Cerebellum (tissue), 4 donors: ENCODE measurements at places on chromosomes 3 and 15.

GRCh38 chr3:185582871-185583270 lies 3.2 kb upstream of the SENP2 start:
- DNase-seq, result no peak

DNA sequence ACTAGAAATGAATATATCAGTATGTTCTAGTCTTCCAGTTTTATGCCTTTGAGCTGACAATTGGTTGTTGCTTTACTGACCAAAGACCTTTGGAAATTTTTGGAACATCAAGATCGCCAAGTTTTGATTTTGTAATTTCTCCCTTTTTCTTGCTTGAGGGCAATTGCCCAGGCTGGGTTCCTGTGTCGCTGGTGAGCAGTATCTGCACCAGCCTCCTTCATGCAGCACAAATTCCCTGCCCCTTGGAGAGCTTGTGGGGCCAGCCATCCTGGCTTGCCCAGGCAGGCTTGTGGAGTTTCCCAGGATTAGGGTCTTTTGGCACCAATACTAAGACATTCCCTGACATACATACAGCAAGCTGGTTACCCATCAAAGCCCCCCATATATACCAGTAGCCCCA lies 37.9 kb upstream of the HACD2 start:
- no peak for DNase-seq

DNA sequence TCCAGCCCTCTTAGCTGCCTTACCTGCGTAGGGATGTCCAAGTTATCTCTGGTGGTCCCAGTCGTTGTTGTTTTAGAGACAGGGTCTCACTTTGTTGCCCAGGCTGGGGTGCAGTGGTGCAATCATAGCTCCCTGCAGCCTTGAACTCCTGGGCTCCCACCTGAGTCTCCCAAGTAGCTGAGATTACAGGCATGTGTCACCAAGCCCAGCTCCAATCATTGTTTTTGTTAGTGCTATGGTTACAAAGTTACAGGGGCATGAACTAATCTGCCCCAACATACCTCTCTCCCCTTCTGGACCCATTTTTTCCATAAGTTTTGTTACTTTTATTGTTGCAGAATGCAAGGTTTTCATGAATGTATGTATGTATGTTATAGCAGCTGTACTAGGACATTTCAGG lies 54.7 kb downstream of the CTDSPL2 start:
- no peak for DNase-seq

GRCh38 chr3:171704814-171705213 lies 105.5 kb downstream of the PLD1 start:
- no peak for DNase-seq

DNA sequence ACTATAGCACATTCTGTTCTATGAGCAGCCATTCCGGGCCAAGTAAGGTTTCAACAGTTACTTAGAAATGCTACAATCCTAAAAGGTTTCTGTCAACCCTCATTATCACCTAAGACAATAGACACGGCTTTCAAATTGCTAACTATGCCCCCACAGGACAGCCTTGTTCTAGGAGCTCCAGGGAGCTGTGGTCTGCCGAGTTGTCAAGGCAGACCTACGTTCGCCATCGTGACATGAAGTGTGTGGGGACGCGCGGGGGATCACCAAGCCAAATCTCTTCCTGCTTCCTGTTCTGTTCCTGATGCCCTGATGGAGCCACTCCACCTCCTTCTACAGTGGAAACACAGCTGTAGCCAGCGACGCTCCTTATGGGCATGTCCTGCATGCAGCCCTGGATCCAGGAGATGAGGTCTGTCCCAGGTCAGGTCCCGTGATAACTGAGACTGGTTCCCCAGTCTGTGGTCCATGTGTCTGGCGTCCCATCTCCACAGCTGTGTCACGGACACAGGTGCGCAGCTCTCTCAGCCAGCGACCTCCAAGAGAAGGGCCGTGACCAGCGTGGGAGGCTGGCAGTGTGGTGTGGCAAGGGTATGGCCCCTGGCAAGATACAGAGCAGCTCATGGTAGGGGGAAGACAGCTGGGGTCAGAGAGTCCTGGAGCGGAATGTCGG lies 82.8 kb downstream of the PCSK6 start:
- no peak for DNase-seq

- DNase-seq, result no peak
Measured at GRCh38 chr15:41182266-41182665, 48.3 kb downstream of the EXD1 start.

- no peak for DNase-seq
Measured at GRCh38 chr15:80895965-80896364, 93.7 kb downstream of the MESD start.

- no peak for DNase-seq
Measured at GRCh38 chr15:26634319-26634718, 138.5 kb downstream of the GABRB3 start.

DNA sequence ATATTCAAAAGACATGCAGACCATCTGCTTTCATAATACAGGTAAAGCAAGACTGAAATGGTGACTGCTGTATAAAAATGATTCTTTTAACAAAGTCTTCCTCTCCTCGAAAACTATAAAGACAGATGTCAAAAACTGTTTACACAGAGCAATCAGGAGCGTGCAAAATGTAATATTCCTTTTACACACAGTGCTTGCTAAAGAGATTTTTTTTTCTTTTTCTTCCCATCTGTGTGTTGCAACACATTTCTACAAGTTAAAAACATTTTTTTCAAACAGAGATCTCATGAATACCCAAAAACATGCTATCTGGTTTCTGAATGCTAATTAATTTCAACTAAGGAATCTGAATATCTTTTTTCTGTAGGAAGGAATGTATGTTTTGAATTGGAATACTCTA lies 22.1 kb downstream of the SATB1 start:
- DNase-seq, result no peak

GRCh38 chr15:67843571-67844387 lies 3.9 kb upstream of the RNU6-1 start:
- no peak for DNase-seq

GRCh38 chr3:131933665-131934064 lies 101.1 kb downstream of the CPNE4 start:
- DNase-seq, result no peak

- DNase-seq, result peak; percentile 58
Measured at GRCh38 chr3:14391033-14391432, 11.4 kb upstream of the SLC6A6 start.

DNA sequence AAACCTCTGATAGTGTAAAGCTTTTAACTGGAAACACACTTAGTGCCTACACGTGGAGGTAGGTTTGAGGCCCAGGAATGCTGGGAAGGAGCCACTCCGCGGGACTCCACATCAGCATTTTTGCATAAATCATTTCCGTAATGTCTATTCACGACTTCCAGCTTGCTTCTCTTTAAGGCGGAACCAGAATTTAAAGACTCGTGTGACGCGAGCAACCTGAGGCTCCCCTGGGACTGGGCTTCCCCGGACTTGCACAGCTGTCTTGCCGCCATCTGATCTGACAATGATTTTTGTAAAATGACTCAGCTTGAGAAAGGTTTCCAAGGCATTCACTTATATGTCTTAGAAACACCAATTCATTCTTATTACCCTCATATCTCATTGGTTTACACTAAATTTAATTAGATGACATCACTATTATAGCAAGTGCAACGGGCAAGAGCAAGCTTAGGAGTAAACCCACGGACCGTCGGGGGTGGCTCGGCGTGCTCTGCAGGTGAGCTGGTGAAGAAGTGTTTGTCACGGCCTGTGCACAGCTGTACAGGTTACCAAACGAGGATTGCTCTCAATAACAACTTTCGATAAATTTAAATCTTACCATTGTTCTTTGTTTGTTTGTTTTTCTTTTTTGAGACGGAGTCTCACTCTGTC lies 95.2 kb downstream of the CHSY1 start:
- no peak for DNase-seq

GRCh38 chr3:129004639-129005295 lies 3.7 kb downstream of the EFCC1 start:
- no peak for DNase-seq

DNA sequence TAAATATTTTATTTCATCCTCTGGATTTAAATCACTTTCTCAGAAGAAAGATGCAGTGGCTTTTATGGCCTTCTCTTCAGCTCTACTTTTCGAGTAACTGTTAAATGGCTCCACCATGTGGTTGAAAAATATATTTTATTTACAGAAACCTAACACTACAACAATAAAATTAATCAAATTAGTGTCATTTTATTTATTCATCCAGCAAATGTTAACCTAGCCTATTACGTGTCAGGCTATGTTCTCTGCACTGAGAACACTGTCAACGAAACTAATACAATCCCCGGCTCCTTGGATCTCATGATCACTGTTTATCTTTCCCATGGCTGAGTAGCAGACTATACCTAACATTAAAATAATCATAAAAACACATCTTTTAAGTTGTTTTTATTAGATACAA lies 148.0 kb upstream of the OSTN start:
- peak; percentile 11 for DNase-seq

- no peak for DNase-seq
Measured at GRCh38 chr3:102661707-102662497, 227.1 kb downstream of the ZPLD1 start.

DNA sequence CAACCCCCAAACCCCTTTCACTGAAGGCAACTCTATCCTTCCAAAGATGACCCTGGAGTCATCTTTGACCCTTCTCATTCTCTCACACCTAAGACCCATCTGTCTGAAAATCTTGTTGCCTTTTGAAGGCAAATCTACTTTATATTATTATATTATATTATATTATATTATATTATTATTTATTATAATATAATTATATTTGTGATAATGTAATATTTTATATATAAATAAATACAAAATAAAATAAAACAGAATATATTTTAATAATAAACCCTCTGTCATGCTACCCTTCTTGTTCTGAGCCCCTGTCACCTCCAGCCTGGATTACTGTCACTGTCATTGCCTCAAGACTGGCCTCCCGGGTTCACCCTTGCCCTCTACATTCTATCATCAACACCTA lies 5.0 kb upstream of the PROK2 start:
- no peak for DNase-seq

GRCh38 chr3:37813403-37813802 lies 48.3 kb upstream of the CTDSPL start:
- no peak for DNase-seq

GRCh38 chr3:2362122-2362521 lies 263.5 kb downstream of the CNTN4 start:
- DNase-seq, result no peak

- no peak for DNase-seq
Measured at GRCh38 chr15:100918690-100919480, at the start of gene LRRK1. Gene LRRK1 (plus strand): TSS chr15:100919357. CDS start chr15:100924633, 5,276 bp downstream.

- DNase-seq, result no peak
Measured at GRCh38 chr15:51724673-51725072, 12.8 kb downstream of the LYSMD2 start.

DNA sequence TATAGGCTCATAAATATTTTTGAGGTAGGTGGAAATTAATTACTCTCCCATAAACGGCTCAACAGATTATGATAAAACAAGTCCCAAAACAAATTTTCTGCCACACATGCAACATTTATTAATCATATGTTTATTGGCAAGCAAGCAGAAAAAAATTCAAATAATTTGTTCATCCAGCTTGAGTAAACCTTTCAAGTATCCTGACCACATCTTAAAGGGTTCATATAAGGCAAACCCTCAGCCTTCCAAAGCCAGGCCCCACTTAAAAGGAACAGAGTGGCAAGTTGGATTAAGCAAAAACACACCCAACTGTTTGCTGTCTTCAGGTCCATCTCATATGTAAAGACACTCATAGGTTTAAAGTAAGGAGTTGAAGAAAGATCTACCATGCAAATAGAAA lies 1042.3 kb downstream of the DIPK2A start:
- no peak for DNase-seq

DNA sequence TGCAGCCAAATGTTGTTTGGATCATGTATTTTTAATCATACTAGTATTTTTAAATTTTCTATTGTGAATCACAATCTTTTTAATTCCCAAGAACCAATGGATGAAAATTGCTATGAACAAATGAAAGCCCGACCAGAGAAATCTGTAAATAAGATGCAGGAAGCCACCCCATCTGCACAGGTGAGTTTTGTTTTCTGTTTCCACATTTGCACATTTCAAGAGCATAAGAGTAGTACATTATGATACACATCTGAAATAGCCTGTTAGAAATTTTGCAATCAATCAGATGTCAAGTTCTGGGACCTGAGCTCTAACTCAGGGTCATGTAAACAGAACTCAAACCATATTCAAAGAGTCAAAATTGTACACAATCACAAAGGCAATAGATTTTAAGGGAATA lies 26.5 kb downstream of the TRAT1 start:
- DNase-seq, result no peak

GRCh38 chr3:94619643-94620042 lies 556.8 kb downstream of the NSUN3 start:
- no peak for DNase-seq

DNA sequence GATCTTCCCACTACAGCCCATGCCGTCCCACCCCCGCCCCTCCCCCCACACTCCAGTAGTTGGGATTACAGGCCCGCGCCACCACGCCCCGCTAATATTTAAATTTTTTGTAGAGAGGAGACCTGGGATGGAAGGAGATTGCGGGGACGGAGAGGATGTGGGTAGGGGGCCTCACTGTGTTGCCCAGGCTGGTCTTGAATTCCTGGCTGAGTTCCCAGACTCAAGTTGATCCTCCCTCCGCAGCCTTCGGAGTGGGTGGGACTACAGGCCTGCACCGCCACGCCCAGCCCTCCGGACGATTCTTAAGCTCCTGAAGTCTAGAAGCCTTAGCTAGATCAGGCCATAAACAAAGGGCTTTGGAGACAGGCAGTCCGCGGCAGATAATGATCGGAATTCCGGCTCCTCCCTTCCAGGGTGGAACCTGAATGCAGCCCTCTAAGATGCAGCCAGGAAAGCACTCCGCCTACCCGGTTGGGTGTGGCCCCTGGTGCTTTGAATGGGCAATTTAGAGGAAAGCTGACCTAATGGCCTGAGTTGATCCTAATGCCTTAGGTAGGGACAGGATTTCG lies at the start of gene DPPA2:
Gene DPPA2, minus strand, starts transcription at position 356 of the 569 bp plus-strand sequence. CDS start 1,975 bp downstream, outside the sequence.
- no peak for DNase-seq

DNA sequence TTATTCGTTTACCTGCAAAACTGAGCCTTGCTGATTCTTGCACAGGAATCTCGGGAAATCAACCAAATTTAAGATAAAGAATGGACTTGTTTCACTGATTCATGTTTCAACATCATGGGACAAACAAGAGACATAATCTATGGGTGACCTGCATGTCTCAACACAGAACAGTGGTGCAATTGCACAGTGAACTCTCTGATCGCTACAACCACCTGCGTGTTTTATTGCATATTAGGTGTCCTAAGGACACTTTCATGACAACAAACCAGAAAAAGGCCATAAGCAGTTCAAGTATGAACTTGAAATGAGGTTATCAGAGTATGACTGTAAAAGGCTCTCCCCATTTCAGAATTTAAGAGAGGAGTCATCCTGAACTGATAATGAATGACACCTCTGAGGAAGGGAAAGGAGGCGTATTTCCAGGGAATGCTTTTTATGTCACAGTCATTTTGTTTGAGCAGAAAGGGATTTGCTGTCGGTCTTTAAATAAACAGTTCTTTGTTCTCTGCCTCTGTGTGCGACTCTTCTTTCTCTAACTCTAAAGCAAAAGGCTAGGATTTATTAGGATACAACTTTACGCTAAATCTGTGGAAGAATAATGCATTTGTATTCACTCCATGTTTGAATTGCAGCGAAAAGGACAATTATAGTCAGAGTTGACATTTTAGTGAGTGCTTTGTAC lies 167.2 kb downstream of the RBMS3 start:
- DNase-seq, result no peak
